ENCODE measurements at places on chromosomes 13 and 19.

GRCh38 chr19:38862321-38863059 lies 12.7 kb upstream of the HNRNPL start:
- no peak for DNase-seq

DNA sequence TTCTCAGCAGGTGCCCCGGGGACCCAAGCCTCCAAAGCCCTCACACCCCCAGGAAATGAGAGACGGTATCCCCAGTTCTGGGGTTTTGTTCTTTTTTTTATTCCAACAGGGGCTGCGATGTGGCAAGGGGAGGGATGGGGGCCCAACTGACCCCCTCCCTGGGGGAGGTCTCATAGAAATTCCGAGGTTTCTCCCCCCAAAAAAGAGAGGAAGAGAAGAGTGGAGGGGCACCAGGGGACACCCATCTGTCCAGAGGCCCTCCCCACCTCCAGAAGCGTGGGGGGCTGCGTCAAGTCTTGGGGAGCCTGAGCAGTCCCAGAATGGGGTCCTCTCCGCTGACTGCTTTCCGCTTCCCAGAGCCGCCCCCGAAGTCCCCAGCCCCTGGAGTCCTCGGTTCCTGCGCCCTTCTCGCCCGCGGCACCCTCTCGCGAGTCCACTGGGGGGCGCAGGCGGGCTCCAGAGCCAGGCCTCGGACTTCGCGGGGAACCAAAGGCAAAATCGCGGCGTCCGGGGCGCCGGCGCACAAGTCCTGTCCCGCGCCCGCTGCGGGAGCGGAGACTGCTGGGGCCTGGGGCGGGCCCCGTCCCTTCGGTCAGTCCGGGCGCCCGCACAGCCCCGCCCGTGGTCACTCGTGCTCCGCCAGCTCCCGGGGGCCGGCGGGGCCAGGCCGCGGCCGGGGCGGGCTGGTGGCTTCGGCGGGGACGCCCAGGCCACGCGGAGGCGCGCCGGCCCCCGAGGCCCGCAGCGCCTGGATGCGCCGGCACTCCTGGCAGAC lies 4.4 kb upstream of the ATP1A3 start:
- peak; percentile 60 for DNase-seq

- no peak for DNase-seq
Measured at GRCh38 chr13:90448466-90449037, 898.9 kb upstream of the MIR17HG start.

DNA sequence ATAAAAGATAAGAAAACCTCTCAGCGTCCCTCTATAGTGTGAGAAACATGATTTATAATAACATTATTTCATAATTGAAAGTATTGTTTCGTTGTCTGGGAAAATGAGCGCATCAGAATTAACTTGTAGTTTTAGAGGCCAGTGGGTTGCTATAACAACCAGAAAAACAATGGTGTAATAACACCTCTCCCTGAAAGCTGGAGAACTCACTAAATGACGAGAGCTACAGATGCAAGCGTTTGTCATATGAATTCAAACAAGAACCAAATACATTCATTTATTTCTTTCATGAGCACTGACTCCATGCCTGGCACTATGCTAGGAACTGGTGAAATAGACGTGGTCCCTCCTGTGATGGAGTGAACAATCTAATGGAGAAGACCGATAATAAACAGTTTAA lies 16.3 kb downstream of the KBTBD7 start:
- DNase-seq: no peak

- DNase-seq: no peak
Measured at GRCh38 chr19:3382460-3383100, 16.2 kb downstream of the NFIC start.

- DNase-seq: no peak
Measured at GRCh38 chr19:34474233-34474989, 7.1 kb upstream of the WTIP start.

GRCh38 chr19:664913-665443 lies 2.0 kb upstream of the RNF126 start:
- DNase-seq: peak; percentile 88

GRCh38 chr19:46992699-46993535 lies 26.7 kb upstream of the NPAS1 start:
- no peak for DNase-seq

- no peak for DNase-seq
Measured at GRCh38 chr13:110291286-110291685, 15.7 kb downstream of the COL4A1 start.

- DNase-seq: no peak
Measured at GRCh38 chr19:43847884-43848283, 20.8 kb downstream of the ZNF283 start.

GRCh38 chr19:40610396-40611064 lies 9.4 kb downstream of the LTBP4 start:
- peak; percentile 69 for DNase-seq

DNA sequence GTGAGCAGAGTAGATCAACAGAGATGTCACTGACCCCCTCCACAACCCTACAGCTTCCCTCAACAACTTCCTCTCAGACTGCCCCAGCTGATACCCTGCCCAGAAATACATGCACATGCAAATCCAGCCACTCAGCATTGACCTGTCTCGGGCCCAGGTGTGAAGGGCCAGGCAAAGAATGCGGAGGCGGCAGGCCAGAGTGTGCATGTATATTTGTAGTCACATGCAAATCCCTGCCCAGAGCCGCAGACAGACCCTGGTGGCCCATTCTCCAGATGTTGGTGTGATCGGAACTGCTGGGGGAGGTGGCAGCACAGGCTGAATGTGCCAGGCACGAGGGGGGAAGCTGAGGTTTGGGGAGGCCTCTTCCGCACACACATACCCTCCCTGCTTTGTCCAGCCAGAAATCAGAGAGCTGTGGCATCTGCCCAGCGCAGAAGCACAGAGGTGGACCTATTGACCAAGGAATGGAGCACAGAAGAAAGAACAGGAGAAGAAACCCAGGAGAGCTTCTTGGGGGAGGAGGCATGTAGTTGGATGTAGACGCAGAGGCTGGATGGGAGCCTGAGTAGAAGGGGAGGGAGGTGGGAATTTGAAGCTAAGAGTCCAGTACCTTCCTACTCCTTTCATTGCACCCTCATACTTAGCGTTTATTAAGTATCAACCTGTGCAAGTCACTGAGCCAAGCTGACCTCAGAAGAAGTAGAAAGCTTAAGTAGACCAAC lies 14.4 kb downstream of the MEF2B start:
- no peak for DNase-seq

DNA sequence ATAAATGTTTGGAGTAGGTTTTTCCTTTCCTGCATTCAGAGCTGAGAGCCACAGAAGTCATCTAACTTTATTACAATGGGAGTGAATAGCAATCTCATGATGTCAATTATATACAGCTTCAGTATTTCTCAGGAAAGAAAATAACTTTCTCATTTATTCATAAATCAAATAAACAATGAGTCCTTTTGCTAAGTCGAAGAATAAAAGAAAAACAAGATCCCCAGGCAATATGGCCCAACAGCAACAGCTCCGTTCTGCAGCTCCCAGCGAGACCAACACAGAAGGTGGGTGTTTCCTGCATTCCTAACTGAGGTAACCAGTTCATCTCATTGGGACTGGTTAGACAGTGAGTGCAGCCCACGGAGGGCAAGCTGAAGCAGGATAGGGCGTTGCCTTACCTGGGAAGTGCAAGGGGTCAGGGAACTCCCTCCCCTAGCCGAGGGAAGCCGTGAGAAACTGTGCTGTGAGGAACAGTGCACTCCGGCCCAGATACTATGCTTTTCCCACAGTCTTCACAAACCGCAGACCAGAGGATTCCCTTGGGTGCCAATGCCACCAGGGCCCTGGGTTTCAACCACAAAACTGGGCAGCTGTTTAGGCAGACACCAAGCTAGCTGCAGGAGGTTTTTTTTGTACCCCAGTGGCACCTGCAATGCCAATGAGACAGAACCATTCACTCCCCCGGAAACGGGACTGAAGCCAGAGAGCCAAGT lies 128.2 kb downstream of the SLITRK1 start:
- DNase-seq: no peak

Measured in activated naive CD4-positive, alpha-beta T cell treated with anti-CD3 and anti-CD28 coated beads, Interleukin-2, amount 10 ng/mL, durations not matched to agents 7 days and 5 days (primary cell).